HuH-7 (cell line): ENCODE measurements at places on chromosomes 11 and 22.

DNA sequence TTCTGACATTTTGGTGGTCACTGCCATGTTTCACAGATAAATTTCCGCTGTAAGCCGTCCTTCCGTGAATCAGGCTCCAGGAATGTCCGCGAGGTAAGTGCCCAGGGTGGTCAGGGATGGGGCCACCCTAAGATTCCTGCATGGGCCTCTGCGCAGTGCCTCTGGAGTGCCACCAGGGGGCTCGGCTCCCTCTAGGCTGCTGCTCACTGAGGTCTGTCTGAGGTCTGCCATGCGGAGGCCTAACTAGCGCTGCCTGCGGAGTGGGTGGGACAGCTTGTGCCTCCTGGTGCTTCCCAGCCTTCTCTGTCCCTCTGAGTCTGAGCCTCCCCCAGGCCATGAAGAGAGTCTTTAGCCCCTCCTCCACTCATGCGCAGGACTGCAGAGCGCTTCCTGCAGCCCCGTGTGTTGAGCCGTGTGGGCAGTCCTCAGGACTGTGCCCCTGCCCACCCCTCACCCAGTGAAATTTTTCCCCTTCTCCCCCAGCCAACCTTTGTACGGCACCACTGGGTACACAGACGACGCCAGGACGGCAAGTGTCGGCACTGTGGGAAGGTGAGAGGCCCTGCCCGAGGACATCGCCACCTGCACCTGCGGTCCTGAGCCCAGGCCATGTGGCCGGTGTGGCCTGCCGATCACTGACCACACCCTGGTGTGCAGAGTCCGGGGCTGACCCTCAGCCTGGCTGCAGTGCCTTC is 11.9 kb upstream of the MDK start:
- DNase-seq: peak; percentile 94

DNA sequence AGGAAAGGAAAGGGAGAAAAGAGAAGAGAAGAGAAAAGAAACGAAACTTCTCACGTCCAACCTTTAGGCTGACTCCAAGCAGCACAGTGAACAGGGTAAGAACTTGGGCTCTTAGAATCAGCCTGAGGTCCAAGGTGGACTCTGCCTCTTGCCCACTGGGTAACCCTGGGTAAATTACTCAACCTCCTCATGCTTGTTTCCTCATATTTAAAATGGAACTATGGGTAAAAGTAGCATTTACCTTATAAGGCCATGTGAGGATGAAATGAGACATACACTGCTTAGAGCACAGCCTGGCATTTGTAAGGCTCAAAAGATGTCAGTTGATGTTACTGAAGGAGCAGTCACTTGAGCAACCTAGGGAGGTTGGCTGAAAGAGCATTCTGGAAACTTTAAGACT is 107.9 kb downstream of the C11orf58 start:
- DNase-seq: no peak

DNA sequence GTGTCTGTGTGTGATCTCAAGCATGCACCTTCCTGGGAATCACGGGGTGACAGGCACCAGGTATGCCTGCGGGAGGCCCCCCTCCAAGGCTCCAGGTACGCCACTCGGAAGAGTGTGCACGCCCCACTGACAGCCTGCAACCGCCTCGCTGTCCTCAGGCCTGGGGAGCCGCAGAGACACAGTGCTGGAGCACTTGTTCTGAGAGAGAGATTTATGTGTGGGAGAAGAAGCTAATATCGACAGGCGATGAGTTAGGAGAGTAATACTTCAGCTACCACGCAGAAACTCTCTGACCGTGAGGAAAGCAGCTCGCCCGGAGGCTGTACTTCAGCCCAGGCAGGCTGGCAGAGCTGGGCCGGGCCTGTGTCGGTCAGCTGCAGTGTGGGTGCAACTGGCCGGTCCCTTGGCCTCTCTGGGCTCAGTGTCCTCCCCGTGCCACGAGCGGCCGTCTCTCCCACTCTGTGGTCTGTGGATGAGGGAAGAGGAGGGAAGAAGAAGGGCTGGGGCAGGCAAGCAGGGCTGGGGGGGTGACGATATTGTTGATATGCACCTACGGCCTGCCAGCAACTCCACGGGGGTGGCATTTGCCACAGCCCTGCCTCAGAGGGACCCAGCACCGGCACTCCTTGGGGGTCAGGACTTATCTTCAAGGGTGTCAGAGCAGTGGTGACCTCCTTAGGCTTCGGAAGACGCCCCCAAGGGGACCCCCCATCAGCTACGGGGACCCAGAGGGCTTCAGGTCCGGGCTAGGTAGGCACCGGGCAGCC is 7.3 kb downstream of the B3GAT1 start:
- DNase-seq: no peak

- DNase-seq: no peak
These were observed 63.4 kb downstream of the FLI1 start for GRCh38 chr11:128757235-128757711.

GRCh38 chr22:31637891-31638618 is 24.0 kb downstream of the PISD start:
- DNase-seq: no peak

DNA sequence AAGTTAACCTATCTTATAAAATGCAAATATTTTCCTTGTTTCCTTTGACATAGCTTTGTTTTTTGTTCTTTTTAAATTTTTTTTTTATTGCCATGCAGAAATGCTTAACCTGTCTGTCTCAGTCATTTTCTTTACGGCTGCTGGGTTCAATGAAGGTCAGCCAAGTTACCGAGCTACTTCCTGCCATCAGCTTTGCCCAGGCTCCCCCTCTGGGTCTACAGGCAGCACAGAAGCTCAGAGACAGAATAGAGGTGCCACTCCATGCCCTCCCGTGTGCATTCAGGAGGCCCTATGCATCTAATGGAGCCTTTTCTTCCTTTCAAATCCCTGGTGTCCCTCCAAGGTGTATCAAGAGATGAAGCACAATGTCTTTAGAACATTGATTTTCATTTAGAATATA is 411.0 kb upstream of the NARS2 start:
- DNase-seq: no peak

DNA sequence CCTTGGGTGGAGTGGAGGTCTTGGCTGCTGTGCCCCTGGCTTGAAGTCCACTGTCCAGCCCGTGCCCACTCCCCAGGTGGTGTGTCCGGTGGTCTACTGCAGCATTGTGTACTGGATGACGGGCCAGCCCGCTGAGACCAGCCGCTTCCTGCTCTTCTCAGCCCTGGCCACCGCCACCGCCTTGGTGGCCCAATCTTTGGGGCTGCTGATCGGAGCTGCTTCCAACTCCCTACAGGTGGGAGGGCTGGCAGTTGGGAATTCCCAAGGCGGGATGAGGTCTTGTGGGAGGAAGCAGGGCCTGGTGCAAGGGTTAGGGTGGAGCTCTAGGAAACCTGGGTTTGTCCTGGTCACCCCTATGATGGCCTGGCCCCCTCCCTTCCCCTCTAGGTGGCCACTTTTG is 8.4 kb upstream of the NLRX1 start:
- DNase-seq: no peak

DNA sequence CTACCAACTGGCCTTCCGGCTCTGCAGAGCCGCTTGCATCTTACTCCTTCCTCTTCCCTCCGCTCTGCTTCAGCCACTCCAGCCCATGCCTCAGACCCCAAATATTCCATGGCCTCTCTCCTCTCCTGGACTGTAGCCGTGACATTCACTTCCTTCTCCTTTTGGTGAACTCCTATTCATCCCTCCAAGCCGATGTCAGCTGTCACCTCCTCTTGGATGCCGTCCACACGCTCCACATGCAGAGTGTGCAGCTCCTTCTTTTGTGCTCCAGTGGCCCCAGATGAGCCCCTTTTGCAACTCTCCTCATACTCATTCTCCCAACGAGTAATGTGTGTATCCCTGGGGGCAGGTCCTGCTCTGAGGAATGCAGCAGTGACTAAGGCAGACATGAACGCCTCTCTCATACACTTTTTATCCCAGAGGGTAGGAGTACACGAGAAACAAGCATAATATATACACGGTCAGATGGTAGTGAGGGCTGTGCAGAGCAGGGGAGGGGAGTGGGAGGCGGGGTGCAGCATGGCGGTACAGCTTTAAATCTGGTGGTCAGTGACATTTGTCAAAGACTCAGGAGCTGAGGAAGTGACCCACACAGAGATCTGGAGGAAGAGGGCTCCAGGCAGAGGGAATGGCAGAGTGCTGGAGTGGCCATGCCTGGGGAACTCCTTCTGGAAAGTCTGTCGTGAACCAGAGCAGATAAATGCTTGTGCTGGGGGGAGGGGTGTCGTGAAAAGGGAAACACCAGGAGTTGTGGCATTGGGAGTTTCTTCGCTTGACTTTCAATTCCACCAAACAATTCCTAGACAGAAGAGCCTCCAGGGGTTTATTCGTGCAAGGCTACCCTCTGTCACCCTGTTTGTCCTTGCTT is 83.8 kb upstream of the ATXN10 start:
- no peak for DNase-seq

DNA sequence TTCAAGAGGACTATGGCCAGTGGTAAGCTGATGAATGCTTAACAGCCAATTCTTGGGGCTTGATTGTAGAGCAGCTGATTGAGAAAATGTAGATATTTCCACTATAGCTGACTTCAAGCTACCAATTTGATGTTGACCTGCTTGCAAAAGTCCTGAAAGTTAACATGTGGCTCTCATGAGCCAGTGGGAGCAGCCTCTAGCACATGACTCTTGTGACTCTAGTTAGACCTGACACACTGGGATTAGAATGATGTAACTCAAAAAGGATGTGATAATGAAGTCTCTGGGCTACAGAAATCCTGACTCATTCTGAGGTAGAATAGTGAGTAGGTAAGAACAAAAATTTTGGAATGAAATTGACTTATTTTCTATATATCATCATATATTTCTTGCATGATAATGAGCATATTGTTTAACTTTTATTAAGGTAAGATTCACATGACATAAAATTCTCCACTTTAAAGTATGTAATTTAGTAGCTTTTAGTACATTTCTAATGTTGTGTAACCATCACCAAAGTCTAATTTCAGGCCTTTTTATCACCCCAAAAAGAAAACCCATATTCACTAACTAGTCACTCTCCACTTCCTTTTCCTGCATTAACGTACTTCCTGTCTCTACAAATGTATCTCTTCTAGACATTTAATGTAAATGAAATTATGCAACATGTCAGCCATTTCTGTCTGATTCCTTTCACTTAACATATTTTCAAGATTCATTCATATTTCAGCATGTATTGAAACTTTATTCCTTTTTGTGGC is 16.1 kb upstream of the OR52H1 start:
- DNase-seq: no peak

GRCh38 chr22:46576556-46577367 is 39.3 kb upstream of the CELSR1 start:
- peak; percentile 74 for DNase-seq

DNA sequence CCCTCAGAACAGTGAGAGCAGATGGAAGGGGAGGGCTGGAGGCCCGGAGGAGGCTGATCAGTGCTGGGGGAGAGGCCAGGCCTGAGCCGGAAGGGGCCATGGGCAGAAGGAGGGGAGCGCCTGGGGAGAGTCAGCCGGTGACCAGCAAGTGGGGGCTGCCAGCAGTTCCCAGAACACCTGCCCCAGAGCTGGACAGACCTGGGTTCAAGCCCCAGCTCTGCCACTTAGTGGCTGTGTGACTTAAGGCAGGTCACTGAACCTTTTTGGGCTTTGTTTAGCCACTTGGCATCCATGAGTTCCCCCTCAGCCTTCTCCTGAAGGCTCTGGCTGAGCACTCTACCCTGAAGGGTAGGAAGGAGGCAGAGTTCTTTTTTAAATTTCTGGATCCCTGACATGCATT is 17.4 kb downstream of the WNT11 start:
- DNase-seq: no peak

DNA sequence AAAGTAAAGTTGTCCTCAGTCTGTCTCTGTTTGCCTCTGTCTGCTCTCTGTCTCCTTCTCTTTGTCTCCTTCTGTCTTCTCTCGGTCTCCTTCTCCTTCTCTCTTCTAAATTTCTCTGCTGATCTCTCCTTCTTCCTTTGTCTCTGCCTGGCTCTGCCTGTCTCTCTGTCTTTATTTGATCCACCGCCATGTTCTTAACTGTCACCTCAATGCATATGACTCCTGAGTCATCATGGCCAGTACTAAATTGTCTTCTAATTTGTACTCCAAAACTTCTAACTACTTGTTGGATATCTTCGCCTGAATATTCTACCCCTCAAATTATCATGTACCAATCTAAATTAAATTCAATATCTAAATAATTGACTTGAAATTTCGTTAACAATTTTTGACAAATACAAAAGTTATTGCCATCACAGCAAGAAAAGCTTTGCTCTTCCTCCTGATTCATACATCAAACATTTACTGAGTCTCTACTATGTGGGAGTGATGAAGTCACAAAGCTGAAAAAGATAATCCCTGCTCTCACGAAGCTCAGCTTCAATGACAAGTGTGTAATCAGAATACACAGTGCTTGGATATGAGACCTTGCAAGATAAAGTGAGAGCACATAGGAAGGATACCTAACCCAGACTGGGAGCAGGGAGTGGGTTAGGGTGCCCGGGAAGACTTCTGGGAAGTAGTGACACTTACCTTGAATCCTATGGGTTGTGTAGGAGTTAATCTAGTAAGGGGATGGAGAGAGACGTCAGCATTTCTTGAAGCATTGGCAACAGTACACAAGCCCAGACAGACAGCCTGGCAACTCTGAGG is 193.0 kb downstream of the MAML2 start:
- no peak for DNase-seq

DNA sequence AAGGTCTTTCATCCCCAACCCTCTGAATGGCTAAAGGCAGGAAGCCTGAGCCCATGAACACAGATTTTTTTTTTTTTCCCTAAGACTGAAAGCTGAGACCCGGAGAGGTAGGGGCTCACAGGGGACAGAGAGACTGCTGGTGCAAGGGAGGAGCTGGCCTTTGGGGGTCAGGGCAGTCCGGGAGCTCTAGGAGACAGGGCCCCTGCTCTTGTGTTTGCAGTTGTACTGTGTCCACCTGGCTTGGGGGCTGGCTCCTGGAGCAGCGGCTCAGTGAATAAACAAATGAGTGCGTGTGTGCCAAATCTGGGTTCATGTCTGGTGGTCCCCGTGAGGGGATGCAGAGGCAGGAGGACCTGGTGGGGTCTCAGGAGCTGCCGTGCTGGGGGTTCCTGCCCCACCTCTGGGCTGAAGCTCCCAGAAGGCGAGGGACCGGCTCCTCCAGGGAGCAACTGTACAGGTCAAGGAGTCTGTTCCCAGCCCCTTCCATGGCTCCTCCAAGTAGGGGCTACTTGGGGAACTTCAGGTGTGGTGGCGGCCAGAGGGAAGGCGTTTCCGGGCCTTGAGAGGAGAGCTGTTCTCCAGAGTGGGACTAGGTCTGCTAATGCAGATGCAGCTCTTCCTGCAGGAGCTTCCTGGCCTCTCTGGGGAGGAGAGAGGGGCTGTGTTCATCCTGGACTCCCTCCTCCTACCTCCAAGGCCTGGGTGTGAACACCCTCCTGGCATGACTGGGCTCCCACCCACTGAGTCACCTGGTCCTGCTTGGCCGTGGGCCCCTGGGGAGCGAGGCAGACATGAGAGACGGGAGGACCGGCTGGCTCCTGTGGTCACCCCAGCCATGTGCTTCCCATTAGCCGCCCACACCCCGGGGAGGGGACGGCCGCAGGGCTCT is 57.6 kb downstream of the FBXO7 start:
- no peak for DNase-seq

GRCh38 chr22:49574205-49574880 is 253.3 kb downstream of the BRD1 start:
- DNase-seq: no peak

GRCh38 chr11:80241766-80242165 is 800.9 kb upstream of the TENM4 start:
- no peak for DNase-seq
